Activated gamma-delta T cell treated with Interleukin-2 at 50 U/mL for 16 hours (primary cell): ENCODE measurements at places on chromosomes 6 and 20.

DNA sequence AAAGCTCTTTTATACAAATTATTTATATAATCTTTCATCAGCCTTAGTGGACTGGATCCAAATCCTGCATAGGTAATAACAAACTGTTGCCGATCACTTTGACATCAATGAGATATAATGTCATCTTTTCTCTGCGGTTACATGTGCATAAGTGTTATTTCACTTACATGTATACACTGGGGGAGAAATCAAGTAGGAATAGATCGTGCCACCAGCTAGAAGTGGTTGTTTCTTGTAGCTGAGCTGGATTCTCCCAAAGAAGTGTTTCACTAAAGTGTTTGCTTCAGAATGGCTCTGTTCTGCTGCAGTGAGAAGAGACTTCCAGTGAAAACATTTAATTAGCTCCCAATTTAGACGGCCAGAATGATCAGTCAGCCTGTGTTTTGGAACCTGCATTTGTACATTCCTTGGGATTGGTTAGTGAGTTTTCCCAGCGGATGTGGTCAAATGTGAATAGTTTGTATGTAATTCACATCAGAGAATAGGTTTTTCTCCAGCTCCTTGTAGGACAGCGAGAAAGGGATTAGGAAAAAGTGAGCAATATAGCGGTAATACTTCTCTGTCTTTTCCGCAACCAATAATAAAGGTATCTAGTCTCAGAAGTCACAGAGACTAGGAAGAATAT, 163.1 kb upstream of the CCN2 start:
- no peak for DNase-seq

DNA sequence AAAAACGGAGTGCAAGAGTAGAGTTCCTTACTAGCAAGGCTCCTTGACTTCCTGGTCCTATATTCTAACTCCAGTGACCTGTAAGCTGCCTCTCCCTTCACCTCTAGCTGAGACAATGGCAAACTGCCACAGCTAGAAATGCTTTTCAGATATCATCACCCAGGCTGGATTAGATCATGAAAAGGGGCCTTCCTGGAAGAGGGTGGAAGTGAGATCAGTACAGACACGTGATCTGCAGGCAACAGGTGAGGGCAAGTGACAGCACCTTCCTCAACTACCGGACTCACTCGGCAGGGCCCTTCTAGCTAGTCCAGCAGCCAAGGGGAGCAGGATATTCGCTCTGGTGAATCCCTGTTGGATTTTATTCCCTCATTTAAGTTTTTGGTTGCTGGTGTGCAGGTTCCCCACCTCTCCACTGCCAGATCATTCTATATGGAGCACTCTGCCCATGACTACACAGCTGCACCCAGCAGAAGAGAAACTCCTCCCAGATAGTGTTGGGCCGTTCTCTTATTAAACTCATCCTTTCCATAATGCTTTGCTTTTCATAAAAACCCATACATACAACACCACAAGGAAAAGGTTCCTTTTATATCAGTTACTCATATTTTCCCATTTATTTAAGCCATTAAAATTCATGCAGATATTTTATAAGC, 26.4 kb upstream of the FAM83C start:
- DNase-seq: no peak

DNA sequence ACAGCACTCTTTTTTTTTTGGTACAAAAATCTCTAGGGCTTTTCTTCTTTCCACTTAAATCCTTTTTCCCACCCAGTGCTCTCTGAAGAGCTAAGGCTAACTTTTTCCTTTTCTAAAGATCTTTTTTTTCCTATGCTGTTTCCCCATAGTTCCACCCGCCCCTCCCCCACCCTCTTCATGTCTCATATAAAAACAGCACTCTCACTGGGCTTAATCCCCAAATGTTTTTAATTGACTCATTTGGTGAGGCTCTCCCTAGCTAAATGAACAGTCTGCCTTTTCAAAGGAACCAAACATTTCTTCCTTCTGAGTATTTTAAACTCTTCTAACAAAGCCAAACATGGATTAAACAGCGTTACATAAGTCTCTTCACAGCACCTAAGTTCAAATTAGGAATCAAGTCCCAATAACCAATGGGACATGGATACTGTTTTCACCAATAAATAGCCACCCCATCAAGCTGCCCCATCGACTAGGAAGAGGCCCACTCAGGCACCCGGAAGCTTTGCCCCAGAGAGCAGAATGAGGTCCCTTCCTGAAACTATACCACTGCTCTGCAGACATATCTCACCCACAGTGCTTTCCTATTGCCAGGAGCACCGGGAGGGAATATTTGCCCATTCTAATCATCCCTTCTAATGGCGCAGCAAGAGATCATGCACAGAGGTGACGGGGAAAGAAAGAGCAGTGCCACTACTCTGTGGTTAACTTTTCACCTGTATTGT, 63.7 kb downstream of the ATXN1 start:
- no peak for DNase-seq

GRCh38 chr6:104940893-104941728, 15.8 kb upstream of the LIN28B start:
- DNase-seq: no peak

- DNase-seq: no peak
These were observed 162.7 kb downstream of the RALGAPA2 start for GRCh38 chr20:20549704-20550103.

GRCh38 chr20:51579137-51579536, 36.6 kb upstream of the NFATC2 start:
- no peak for DNase-seq
